ENCODE measurements at places on chromosomes 16 and 17. TPM values are rescaled to one million over a fixed set of nuclear protein-coding genes. Genes with fewer than 3 reads are reported as not detected.

Gene IKZF3
- not detected for total RNA-seq

Gene CEMP1
- 0.12 TPM for total RNA-seq

Gene ASPHD1
- 9.1 TPM for total RNA-seq

Gene CFAP97D1
- total RNA-seq, result under 0.01 TPM

Gene USP6
- total RNA-seq, result under 0.01 TPM

Gene KRT34
- total RNA-seq, result 133 TPM

Gene ITGAD
- total RNA-seq, result not detected

Gene TPSD1
- total RNA-seq, result not detected

Gene CA10
- not detected for total RNA-seq

Gene ABI3
- 0.11 TPM for total RNA-seq

Gene PLK1
- 16.6 TPM for total RNA-seq

Gene CX3CL1
- total RNA-seq, result not detected

Gene FBXW10
- 0.12 TPM for total RNA-seq

Gene RHOT1
- total RNA-seq, result 45.6 TPM

Gene ZNF469
- total RNA-seq, result 1.4 TPM

Gene DOC2B
- not detected for total RNA-seq

Gene CRYBA1
- total RNA-seq, result not detected

Gene SNRNP25
- total RNA-seq, result 25.6 TPM

Gene ZNF629
- 7.3 TPM for total RNA-seq

Gene NSRP1
- total RNA-seq, result 14.6 TPM

Gene MT1H
- total RNA-seq, result not detected

Gene DDX28
- total RNA-seq, result 20.3 TPM

Gene GP1BA
- total RNA-seq, result not detected

Gene TMEM101
- total RNA-seq, result 104 TPM

Gene NTHL1
- total RNA-seq, result 31.0 TPM

Gene TUBB3
- 596 TPM for total RNA-seq

Gene KRTAP4-9
- total RNA-seq, result 0.12 TPM

Gene KRT9
- total RNA-seq, result not detected

Gene GFER
- 23.0 TPM for total RNA-seq

Gene NUPR1
- 30.9 TPM for total RNA-seq

Gene NSF
- 64.9 TPM for total RNA-seq

Gene GH2
- total RNA-seq, result not detected

Gene SPN
- total RNA-seq, result not detected

Gene ZFP3
- 1.7 TPM for total RNA-seq

Gene MYCBPAP
- total RNA-seq, result 2.0 TPM

Gene CCL8
- total RNA-seq, result not detected

Gene PYDC1
- not detected for total RNA-seq

Gene SLC16A6
- 10.6 TPM for total RNA-seq

Gene PPM1E
- 0.55 TPM for total RNA-seq

Gene NLRC3
- total RNA-seq, result under 0.01 TPM

Gene SDK2
- 0.11 TPM for total RNA-seq

Gene UMOD
- not detected for total RNA-seq

Gene ATP2A1
- 0.22 TPM for total RNA-seq

Gene SDF2
- total RNA-seq, result 44.0 TPM

Gene MPP3
- total RNA-seq, result 16.2 TPM

Gene RNF112
- total RNA-seq, result 2.1 TPM

Gene ZPBP2
- not detected for total RNA-seq

Data from uterine smooth muscle cell (primary cell).